ENCODE measurements at places on chromosomes 3 and 15.

GRCh38 chr3:73529308-73530021 is 95.3 kb downstream of the PDZRN3 start:
- no peak for DNase-seq

- DNase-seq: no peak
Observed at GRCh38 chr15:26877831-26878230, 11.0 kb downstream of the GABRA5 start.

GRCh38 chr3:21274079-21274571 is 476.9 kb downstream of the ZNF385D start:
- DNase-seq: no peak

DNA sequence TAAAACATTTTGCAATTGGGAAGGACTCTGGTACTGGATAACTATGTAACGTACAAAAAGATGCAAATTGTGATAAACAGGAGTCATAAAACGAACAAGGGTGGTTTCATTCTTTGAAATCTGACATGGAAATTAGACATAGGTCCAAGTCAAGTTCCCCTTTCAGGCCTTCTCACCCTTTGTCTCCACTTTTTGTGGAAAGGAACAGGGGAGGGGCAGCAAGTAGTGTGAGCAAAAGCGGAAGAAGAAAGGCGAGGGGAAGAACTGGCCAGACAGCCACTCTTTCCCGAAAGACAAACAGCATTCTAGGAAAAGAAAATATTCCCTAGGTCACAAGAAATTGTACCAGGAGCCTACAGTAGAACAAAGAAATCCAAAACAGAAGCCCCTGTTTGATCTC is 52.6 kb downstream of the MCF2L2 start:
- DNase-seq: no peak

- no peak for DNase-seq
Observed at GRCh38 chr3:11370966-11371365, 98.8 kb downstream of the ATG7 start.

DNA sequence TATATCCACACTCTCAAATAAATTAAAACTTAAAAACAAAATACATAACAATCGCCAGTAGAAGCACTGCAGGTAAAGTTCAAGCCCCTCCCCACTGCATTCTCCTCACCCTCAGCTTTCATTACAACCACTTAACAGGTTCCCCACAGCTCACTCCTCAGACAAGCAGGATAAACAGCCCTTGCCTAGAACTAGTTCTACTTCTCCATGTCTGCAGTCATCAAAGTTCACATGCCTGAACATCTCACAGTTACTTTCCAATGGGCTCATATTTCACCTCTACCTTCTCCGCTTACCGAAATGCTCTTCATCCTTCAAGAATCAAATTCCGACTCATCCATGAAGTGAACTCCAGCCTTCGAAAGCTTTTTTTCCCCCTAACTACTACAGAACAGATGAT is 4.1 kb downstream of the YEATS2 start:
- DNase-seq: no peak

- DNase-seq: no peak
Observed at GRCh38 chr15:26083457-26083856, 220.3 kb upstream of the ATP10A start.

GRCh38 chr3:111594781-111595180 is 365 bp downstream of the ZBED2 start:
- no peak for DNase-seq

GRCh38 chr3:133937756-133938601 is 42.3 kb upstream of the RAB6B start:
- DNase-seq: no peak

- DNase-seq: no peak
Observed at GRCh38 chr15:68149059-68149458, 56.1 kb downstream of the CALML4 start.

DNA sequence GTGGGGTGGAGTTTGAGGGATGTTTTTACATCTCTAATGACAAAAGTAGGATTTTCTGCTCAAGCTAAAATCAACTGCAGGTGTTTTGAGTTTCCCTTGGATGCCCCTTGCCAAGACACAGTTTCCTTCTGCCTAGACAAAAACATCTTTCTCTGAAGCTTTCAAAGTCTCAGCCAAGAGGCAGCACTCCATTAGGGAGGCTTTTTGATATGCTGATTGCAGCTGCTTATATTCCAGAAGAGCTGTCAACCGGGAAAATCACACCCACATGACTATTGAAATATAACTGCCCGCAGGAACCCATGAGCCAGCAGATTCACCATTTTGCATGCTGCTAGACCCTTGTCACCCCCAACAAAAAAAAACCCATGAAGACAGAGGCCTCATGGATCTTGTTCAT is 27.5 kb upstream of the ZNF148 start:
- DNase-seq: no peak

GRCh38 chr15:57158589-57158988 is 217.7 kb upstream of the CGNL1 start:
- DNase-seq: no peak

DNA sequence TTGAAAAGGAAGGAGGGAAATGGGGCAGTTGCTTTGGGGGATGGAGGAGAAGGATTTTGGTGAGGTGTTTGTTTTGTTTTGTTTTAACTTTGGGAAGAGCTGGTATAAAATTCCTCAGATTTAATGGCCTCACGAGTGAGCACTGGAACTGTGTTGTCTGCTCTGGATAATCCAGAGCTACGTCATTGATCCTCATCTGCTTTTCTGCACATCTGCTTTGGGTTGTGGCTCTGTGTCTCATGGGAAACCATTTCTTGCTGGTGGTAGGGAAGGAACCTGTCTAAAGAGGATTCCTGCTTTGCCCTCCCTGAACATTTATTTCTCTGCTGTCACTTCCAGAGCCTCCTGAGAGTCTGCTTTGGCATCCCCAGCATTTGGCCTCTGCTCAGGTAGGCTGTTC is 3.1 kb downstream of the SNRK start:
- no peak for DNase-seq

GRCh38 chr3:14861446-14862302 is 42.9 kb downstream of the FGD5 start:
- DNase-seq: no peak

- DNase-seq: no peak
Observed at GRCh38 chr15:55917881-55918296, 75.5 kb downstream of the NEDD4 start.

DNA sequence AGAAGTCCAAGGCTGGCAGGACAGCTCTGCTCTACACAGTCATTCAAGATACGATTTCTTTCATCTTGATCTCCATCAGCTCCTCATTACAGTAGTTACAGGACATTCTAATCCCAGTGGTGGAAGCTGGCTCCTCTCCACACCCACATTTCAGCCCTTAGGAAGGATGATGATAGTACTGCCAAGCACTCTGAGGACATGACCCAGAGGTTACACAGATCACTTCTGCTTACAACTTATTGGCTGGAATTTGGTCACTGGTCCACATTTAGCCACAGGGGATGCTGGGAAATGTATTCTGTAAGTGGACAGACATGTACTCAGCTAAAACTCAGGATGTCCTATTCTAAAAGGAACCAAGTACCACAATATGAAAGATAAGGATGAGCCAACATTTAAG is 77.1 kb downstream of the IQCH start:
- DNase-seq: no peak
